ENCODE measurements at places on chromosomes 2 and 18.

- no peak for DNase-seq
Measured at GRCh38 chr2:28610583-28611201, 114.8 kb downstream of the PLB1 start.

DNA sequence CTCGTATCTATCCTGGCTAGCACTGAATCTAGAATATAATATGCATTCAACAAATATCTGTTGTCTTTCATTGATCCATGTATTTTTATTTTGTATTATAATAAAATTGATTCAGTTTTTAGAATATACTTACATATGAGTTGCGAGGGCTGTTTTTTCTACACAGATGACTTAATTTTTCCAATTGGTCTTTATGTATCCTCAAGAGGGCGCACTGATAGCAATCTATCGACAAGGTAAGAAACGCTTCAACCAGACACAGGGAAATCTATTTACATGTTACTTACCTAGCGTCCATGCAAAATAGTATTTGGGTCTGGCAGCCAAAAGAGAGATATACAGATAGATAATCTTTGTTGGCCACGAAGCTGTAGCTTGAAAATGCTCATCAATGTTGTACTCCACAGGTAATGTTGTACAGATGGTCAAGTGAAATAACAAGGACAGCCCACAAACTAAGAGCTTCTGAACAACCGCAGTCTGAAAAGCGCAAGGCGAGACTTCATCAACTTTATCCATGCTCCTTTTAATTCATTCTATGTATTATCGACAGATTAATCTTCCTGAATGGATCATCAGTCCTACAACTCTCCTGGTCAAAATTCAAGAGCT, 35.5 kb upstream of the KIDINS220 start:
- no peak for DNase-seq

- DNase-seq, result no peak
Measured at GRCh38 chr2:207432453-207432852, 97.3 kb upstream of the CREB1 start.

- DNase-seq, result no peak
Measured at GRCh38 chr18:75112186-75113096, 96.5 kb downstream of the PTGR3 start.

GRCh38 chr18:79931475-79931874, 20.0 kb downstream of the SLC66A2 start:
- DNase-seq, result no peak

DNA sequence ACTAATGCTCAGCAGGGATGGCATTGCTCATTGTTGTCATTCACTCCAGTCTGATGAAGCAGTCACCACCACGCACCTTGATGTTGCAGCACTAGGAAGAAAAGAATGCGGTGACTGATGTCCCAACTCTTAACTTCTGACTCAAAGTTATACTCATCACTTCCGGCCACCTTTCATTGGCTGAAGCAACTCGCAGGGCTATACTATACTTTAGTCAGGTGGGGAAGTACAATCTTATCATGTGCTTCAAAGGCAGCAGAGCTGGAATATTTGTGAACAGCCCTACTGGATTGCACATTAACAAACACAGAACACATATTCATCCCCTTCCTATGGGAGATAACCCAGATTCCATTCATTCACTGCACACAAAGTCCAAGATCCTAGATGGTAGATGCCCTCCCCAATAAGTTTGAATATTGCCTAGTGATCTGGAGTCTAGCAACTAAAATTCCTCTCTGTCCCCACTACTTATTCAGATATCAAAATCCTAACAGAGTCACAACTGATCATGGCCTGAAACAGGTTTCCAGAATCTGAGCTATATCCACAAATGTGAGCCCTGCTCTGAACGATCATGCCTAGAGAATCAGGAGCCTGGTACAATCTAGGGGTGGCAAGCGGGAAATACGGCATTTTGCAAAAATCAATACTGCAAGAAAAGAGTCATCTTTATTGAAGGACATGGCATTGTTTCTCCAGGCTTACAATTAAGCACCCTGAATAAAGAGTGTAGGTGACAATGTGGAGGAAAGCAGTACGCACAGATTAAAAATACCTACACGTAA, 3.4 kb upstream of the SPATS2L start:
- DNase-seq, result no peak

DNA sequence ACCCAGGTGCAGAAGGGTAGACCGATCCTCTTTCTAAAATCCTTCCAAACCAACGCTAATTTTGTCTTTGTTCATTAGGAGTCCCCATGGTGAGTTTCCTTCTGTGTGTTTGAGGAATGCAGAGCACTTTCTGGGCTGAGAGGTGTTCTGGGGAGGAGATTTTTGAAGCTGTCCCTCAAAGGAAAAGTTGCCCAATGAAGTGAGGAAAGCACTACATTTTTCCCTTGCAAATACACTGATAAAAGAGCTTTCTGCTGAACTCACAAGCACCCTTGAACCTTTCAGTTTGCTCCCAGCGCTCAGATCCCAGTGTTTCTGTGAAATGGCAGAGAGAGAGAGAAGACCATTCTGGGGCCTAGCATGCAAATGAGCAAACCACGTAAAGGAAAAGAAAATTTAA, 299.6 kb upstream of the FANCL start:
- DNase-seq, result no peak

- DNase-seq, result no peak
Measured at GRCh38 chr18:23151414-23152099, 16.3 kb downstream of the CABLES1 start.

DNA sequence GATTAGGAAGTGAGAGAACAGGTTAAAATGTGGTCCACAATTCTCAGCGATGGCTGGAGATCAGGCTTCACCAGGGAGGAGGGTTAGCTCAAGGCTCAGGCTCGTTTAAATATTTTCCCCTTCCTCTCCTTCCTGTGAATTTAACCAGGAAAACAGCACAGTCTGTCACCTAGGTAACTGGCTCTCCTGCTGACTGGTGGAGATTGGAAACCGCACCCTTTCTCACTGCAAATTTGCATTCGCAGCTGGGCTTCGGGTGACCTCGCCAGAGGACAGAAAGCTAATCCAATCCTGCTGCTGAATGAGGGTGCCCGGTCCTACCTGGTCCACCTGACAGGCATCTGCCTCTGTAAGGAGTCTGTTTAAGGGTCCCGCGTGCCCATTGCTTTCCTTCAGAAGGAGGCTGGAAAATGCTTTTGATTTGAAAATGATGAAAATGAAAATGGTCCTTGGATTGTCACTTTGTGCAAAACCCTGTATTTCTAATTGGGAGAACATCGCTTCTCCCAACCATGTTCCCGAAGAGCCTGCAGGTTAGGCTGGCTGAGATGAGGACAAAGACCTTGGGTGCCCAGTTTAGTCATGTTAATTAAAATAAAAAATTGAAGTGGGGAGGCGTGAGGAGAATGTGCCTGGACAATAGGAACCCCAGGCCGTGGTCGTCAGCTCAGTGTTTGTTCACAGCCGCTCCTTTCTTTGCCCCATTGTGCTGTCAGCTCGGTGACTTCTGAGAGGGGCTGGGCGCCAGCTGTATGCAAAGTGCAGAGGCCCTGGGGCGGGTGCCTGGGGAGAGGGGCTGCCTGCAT, 43.4 kb upstream of the MTCL1 start:
- peak; percentile 56 for DNase-seq

DNA sequence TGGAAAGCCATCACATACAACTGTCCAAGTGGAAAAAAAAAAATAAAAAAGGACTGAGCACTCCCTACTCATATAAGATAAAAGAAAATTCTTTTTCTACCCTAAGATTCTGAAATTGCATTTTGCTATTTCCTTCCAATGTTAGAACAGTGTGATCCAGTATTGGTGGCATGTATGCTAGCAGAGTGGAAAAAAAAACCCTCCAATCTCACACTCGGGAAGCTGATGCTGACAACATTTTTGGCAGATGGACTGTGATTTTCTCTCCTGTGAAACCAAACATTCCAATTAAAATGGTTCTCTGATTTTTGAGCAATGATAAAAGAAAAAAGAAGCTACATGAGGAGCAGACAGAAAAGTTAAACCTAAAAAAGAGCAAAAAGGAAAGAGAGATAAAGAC, 419.8 kb downstream of the DPP10 start:
- DNase-seq, result no peak
